ENCODE measurements at places on chromosomes 12 and 14.

- DNase-seq, result no peak
These were observed 1.6 kb upstream of the MLXIP start for GRCh38 chr12:122076743-122077495.

DNA sequence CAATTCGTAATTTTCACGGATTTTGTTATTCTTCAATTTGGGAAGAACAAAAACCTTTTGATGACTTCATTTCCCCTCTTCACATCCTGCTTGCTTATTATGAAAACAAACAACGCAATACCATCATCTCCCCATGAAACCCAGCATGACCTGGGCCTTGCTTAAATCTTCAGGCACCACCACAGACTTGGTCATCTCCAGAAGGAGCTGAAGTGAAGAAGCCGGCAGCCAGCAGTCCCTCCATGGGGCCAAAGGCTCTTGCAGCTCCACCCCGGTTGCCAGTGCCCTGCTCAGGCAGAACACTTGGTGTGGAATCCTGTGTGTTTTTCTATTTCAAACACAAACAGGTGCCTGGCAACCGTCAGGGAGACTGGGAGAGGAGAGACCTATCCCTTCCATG, 982.9 kb upstream of the TMEM132C start:
- DNase-seq, result no peak

DNA sequence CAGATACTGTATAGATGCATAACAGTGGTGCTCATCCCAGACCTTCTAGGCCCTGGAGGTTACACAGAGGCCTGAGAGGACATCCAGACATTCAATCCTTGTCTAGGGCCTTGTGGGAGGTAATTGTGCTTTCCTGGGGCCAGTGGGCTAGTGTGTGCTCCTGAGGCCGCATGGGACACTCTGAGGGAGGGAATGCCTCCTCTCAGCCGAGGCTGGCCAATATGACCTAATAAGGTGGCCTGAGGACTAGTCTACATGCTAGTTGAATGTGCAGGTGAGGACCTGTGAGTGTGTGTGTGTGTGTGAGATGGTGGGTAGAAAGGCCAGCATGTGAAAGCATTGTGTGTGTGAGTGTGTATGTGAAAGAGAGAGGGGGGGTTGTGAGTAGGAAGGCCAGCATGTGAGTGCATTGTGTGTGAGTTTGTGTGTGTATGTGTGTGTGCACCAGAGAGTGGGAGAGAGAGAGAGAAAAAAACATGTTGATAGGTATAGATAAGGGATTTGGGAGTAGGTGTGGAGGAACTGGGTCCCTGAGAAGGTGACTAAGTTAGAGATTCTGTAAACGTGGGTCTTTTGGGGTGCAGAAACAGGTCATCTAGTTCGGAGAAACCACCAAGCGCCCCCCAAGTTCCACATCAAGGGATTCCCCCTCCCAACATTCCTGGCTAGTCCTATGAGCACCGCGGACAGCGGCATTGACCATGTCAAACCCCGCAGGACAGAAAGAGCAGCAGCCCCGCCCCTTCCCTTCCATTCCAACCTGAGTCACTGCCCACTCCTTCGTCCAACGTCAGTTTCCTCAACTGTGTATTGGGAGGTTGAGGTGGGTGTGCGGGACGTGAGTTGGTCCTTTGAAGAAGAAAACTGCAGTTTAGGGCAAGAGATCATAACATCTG, 9.7 kb upstream of the KRT81 start:
- peak; percentile 30 for DNase-seq

- DNase-seq, result no peak
These were observed 506.0 kb downstream of the DIO2 start for GRCh38 chr14:79705126-79705894.

DNA sequence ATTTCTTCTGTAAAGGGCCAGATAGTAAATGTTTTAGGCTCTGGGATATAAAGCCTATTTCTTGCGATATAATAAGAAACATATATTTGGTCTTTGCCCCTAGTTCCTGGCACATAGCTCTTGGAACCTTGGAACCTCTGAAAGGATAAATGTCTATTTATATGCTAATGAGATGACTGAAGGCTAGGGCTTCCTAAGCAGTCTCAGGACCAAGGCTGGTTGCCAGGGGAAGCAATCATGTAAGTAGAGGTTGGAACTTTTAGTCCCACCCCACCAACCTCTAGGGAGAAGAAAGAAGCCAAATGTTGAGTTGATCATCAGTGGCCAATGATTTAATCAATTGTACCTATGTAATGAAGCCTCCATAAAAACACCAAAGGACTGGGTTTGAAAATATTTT, 26.6 kb upstream of the NFYB start:
- DNase-seq, result no peak

DNA sequence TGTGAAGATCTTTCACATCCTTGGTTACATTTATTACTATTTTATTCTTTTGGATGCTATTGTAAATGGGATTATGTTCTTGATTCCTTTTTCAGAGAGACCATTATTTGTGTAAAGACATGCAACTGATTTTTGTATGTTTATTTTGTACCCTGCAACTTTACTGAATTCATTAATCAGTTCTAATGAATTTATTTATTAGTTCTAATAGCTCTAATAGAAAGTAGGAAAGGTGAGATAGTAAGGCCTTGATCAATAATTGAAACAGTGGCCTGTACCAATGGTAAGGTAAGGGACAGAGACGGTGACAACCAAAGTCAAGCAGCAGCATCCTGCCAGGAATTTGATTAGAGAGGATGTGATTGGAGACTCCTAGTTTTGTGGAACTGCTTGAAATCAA, 224.1 kb downstream of the PHLDA1 start:
- no peak for DNase-seq

- DNase-seq, result no peak
These were observed 2.3 kb downstream of the CDK17 start for GRCh38 chr12:96397756-96398423.

DNA sequence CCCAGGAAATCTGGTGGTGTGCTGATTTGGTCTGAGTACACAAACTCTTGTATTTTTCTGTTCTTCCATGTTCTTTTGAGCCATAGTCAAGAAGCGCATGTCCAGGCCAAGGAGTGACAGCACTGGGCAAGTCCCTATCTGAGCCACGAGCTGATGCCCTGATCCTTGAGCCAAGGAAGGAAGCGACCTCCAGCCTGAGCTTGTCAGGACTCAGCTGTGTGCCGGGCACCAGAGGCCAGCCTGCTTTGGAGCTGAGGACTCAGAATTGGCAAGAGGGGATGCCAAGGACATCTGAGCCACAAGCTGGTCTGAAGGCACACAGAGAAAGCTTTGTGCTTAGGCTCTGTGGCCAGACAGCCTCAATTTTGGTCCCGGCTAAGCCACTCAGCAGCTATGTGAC, 52.6 kb downstream of the GALNT16 start:
- DNase-seq, result no peak

GRCh38 chr12:62210422-62210821, 49.8 kb upstream of the USP15 start:
- DNase-seq, result peak; percentile 15

DNA sequence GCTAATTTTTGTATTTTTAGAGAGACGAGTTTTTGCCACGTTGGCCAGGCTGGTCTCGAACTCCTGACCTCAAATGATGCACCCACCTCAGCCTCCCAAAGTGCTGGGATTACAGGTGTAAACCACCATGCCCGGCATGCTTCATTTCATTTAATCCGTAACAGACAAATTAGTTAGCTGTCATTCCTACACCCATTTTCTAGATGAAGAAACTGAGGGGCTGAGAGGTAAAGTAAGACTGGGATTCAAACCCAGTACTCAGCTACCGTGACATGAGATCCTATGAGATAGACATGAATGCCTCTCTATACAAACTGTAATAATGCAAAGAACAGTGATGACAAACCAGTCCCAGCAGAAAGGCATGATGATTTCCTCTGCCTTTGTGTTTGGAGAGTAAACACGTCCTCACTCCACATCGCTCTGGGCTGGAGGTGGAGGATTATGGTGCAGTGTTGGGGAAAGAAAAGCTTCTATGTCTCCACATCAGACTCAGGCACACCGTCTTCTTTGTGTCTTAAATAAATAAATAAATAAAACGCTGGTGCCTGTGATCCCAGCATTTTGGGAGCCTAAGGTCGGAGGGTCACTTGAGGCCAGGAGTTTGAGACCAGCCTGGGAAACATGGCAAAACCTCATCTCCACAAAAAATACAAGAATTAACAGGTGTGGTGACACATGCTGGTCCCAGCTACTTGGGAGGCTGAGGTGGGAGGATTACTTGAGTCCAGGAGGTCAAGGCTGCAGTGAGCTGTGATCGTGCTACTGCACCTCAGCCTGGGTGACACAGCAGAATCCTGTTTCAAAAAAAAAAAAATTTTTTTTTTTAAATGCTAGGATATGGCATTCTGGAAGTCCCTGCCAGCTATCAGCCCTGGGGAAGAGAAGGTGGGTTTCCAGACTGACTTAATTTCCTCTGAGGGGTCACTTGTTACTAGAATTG, 10.5 kb downstream of the VSX2 start:
- DNase-seq, result no peak

- DNase-seq, result no peak
These were observed 218.1 kb upstream of the HMGA2 start for GRCh38 chr12:65606008-65606766.

- DNase-seq, result no peak
These were observed 52.3 kb upstream of the CCND2 start for GRCh38 chr12:4221258-4221620.

- no peak for DNase-seq
These were observed 163.2 kb downstream of the PAH start for GRCh38 chr12:102753802-102754201.

DNA sequence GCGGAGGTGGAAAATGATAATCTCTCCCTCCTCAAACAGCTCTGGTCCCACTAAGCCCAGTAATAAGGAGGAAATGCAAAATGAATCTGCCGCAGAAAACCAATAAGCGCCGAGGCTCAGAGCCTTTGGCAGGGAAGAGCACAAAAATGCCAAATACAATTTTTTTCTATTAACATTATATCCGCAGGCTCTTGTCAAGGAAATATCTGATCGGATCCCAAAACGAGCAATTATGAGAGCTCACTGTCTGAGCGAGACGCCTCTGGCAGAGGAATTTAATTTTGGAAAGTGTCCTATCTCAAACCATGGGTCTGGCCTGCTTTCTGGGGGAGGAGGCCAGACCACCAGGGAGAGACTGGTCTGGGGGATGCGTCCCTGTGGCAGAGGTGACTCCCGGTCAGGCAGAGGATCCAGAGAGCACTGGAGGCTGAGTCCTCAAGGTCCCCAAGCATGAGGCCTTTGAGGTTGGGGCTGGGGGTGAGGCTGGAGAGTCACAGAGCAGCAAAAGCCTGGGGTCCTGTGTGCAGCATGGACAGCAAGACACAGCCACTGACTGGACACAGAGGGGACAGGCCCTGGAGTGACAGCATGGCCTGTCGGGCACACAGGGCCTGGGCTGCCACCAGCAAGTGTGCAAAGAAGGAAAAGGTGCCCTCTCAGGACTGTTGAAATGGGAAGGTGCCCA, 342.8 kb upstream of the SFSWAP start:
- no peak for DNase-seq

DNA sequence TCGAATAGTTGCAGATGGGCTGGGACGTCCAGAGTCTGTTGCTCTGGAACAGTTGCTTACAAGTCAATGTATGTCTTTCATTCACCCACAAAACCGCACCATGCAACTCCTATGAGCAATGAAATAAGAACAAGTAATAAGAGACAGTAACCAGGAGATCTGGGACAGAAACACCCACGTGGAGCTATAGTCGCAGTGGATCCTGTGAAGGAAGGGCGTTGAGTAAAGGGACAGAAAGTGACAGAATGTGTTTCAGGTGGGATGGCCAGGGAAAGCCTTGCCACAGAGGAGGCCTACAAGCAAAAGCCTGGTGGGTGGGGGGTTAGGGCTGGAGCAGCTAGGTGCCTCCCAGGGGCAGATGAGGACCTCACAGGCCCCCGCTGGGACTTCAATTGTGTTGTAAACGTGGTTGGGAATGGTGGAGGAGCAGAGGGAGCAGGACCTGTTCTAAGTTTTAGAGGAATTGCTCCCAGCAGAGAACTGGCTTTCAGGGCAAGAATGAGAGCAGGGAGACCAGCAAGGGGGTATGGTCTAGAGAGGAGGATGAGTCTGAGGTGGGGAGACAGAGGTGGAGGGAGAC, 86.7 kb upstream of the FZD10 start:
- no peak for DNase-seq

- DNase-seq, result no peak
These were observed 24.4 kb upstream of the E2F7 start for GRCh38 chr12:77089686-77090220.

- no peak for DNase-seq
These were observed 24.5 kb downstream of the HRK start for GRCh38 chr12:116856729-116857128.

GRCh38 chr12:83801972-83802371, 1110.6 kb downstream of the SLC6A15 start:
- no peak for DNase-seq

GRCh38 chr14:31536201-31536960, 24.8 kb upstream of the NUBPL start:
- no peak for DNase-seq

DNA sequence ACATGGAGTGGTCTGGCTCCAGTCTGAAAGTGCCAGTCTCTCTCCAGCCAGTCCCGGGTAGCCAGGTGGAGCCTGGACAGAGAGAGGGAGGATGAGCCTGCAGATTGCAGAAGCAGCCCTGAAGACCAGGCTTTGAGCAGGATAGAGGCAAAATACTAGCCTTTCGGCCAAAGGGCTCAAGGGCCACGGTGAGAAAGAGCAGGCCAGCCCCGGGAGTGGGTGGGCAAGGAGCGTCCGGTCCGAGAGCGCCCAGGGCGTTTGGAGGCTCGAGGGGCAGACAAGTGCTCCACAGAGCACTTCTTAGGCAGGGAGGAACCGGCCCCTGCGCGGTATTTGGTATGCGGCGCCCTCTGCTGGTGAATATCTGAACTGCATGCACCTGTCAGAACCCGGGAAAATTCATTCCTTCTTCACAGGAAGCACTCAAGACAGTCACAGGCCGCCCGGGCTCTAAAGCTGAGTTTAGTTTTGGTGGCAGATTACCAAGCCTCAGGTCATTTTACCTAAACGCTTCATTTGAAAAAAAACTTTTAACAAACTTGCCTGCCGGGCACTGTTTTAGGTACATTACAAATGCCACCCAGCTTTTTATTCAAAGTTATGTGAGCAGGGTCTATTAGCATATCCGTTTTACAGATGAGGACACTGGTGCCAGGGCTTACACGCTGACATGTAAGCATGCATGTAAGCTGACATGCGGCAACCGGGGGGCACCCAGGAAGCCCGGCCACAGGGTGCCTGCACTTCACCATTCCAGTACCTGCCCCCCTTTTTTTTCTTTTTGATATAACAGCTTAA, 21.0 kb upstream of the PSMC1 start:
- DNase-seq, result peak; percentile 73

DNA sequence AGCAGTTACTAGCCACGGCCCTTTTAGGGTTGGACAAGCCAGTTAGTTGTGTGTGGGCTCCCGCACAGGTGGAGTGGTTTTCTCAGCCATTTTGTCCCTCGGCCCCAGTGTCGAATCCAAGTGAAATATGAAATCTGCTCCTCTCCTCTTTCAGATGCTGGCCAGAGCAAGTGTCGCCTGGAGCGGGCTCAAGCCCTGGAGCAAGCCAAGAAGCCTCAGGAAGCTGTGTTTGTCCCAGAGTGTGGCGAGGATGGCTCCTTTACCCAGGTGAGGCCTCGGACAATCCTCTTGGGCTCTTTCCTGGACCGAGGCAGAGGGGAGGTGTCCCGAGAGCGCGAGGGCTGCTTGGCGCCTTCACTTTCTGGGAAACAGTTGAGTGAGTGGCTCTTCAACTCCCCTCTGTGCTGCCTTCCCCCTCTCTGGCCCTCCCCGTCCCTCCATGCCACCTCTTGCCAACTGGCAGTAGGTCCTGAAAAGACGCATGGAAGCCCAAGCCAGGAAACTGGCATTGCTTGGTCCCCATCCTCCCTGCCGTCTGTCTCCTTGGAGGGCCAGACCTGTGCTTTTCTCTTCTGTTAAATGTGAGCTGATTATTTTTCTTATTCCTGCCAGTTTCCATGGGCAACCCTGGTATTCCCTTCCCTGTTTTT, 74.2 kb downstream of the SMOC1 start:
- DNase-seq, result no peak

GRCh38 chr14:56170877-56171422, 52.7 kb downstream of the PELI2 start:
- no peak for DNase-seq
